ENCODE measurements at places on chromosomes 4 and X.

GRCh38 chr4:6892190-6892908, 17.3 kb upstream of the TBC1D14 start:
- DNase-seq = peak; percentile 48

GRCh38 chr4:142407596-142407995, 438.5 kb downstream of the INPP4B start:
- no peak for DNase-seq

GRCh38 chr4:108171339-108172230, 2.9 kb upstream of the LEF1 start:
- DNase-seq = peak; percentile 38

DNA sequence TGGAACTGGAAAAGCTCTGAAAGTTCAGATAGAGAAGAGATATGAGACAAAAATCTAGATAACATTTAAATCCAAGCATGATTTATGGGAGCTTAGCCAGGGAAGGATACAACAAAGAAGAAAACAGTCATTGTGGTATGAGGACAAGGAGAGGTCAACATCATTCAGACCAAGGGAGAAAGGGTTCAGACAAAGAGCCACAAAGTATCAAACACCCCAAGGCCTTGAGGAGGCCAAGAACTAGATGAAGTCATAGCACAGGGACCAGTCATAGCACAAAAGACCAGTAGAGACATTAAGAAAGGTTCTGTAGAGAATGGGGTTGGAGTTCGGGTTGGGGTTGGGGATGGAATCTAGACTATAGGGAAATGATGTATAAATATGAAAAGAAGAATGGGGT, 77.4 kb upstream of the NAP1L5 start:
- no peak for DNase-seq

GRCh38 chr4:13328591-13328990, 155.5 kb downstream of the RAB28 start:
- no peak for DNase-seq

- DNase-seq = no peak
Measured at GRCh38 chr4:139191373-139191772, 14.4 kb upstream of the ELF2 start.

- DNase-seq = no peak
Measured at GRCh38 chrX:12993826-12994225, 18.9 kb downstream of the TMSB4X start.

GRCh38 chrX:31499109-31499508, 427.3 kb upstream of the FTHL17 start:
- no peak for DNase-seq

DNA sequence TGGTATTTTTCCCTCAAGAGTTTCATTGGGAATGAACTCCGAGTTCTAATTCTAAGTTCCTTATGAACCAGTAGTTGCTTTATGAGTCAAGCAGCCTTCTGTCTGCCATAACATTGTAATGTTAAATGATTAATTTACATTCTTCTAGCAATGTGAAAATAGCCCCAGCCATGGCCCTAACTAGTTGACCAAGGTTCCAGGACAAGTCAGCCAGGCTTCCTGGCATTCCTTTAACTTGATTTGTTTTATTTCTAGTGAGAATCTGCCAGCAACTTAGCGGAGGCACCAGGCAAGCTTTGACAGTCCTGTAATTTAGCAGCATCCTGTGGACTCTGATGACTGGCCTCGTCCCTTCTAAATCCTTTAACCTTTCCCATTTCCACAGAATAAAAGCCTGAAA, 69.0 kb downstream of the GLRA2 start:
- DNase-seq = no peak

GRCh38 chrX:65859299-65859698, 180.6 kb downstream of the VSIG4 start:
- DNase-seq = no peak

DNA sequence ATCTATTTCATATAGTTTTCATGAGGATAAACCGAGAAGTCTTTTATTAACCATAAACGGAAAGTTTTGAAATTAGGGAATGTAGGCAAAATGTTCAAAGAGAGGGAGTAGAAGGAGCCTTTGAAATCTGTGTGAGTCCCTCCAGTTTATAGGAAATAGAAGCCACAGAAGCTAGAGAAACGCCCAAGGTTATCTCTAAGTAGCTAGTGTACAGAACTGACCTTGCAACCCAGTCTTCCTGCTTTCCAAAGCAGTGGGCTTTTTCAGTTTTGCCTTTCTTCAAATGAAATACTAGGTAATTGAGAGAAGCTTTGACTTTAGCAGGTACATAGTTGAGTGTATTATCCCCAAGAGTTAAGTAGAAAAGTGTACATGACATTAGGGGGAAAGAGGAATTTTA, 39.4 kb downstream of the STIM2 start:
- DNase-seq = no peak

DNA sequence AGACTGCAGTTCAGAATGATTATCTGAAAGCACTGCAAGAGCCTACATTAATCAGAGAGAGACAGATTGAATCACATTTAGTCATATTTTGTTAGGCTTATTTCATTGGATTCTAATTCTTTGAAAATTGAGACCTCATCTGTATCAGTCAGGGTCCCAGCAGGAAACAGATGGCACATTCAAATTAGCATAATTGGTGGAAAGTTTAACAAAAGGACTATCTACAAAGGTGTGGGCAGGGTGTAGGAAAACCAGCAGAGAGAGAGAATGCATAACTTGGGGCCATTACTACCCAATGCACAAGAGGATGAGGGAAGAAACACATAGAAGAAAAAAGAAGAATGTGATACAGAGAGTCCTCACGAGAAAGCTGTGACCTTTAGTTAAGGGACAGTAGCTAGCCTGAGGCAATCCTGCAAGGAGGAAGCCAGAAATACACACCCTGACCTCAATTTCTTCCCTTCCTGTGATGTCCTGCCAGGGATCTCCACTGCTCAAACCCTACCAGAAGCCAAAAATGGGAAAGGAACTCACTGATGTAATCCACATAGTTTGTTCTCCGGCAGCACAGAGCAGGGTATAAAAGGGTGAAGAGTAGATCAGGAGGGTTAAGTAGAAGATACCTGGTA, 17.7 kb upstream of the XKRX start:
- no peak for DNase-seq

DNA sequence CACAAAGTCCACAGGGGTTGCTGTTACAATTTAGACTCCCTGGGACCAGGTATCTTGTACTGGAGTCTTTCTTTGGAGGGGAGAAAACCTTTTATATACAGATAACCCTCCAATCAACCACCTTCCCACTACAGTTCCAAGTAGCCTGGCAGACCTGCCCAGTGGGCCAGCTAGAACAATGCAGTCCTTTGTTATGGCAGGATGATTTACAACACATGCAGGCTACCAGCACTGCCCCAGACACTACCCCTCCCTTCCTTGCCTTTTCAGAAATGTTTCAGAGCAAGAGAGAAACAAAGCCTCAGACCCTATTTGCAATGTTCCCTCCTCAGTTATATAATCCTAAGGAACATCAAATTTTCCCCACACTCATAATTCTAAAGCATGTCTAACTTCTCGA, 11.1 kb downstream of the RASL11B start:
- no peak for DNase-seq

All from GM13976 (cell line).